ENCODE measurements at places on chromosomes 7 and 10. TPM values are rescaled to one million over a fixed set of nuclear protein-coding genes. Genes with fewer than 3 reads are reported as not detected.

DNA sequence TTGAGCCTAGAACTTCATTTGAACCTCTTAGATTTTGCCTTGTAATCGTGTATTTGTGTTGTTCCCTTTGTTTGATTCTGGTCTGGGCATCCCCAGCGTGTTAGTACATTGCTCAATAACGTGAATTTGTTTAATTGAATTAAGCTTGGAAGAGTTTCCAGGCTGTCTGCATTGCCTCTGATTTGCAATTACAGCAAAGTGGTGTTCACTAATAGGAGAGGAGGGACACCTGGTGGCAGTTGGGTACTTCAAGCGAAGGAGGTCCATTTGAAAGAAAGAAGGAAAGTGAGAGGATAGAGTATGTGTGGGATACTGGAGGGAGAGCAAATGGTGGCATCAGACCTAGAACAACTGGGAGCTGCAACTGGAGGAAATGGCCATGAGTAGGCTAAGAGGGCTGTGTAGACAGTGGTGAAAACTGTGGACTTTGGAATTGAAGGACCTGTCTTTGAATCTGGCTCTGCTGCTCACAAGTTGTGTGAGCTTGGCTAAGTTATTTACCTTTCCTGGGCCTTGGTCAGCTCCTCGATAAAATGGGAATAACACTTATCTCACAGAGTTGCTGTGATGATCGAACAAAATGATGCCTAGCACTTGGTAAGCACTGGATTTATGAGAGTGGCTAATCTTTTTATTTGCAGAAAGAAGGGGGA is 15.1 kb downstream of the LSMEM1 start:
- DNase-seq = peak; percentile 52

DNA sequence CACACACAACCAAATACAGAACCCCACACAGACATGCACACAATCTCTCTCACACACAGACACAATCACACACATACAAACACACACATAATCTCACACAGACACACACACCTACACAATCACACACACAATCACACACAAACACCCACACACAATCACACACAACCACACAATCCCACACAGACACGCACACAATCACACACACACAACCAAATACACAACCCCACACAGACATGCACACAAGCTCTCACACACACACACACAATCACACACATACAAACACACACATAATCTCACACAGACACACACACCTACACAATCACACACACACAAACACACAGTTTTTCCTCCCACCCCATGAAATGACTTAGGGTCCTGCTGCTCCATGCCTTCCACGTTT is 160.4 kb upstream of the PFKP start:
- no peak for DNase-seq

DNA sequence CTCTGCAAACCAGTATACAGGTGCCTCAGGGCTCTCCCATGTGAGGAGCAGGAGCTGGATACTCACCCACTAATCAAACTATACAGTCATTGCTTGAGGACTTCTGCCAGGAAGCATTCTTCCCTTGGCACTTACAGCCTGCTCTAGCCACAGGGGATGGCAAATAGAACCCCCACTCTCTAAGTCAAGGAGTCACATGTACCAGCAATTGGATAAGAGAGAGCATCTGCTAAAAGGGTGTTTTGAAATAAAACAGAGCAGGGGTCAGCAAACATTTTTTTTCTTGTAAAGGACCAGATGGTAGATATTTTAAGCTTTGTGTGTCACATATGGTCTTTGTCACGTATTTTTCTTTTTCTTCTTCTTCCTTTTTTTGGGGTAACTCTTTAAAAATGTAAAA is 865.2 kb upstream of the GHITM start:
- no peak for DNase-seq

DNA sequence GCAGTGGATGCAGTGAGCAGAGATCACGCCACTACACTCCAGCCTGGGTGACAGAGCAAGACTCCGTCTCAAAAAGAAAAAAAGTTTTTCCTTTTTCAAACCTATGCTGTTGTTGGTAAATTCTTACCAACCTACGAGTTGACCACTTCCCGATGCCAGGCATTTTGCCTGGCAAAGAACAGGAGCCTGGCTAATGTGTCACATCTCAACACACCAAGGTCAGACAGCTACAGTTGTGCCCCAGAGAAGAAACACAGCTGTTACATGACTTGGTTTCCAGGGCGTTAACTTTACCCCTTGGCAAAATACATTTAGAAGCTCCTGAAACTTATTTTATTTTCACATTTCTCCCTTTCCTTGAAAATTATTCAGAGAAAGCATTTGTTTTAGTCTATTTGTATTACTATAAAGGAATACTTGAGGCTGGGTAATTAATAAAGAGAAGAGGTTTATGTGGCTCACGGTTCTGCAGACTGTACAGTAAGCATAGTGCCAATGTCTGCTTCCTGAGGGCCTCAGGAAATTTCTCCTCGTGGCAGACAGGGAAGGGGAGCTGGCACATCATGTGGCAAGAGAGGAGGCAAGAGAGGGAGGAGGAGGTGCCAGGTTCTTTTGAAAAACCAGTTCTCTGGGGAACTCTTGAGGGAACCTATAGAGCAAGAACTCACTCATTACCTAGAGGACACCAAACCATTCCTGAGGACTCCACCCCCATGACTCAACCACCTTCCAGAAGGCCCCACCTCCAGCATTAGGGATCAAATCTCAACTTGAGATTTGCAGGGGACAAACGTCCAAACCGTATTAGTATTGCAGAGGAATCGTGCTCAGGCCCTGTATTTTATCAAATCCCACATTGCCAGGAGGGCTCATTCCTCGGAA is 83.3 kb downstream of the PAXIP1 start:
- DNase-seq = no peak

UNCX gene
- not detected for total RNA-seq

COL28A1 gene
- 1.4 TPM for total RNA-seq

GRCh38 chr7:50221028-50221427 is 83.5 kb upstream of the IKZF1 start:
- no peak for DNase-seq

GRCh38 chr7:126780993-126781392 is 471.7 kb downstream of the GRM8 start:
- no peak for DNase-seq
